ENCODE measurements at places on chromosomes 11 and 22. TPM values are rescaled to one million over a fixed set of nuclear protein-coding genes. Genes with fewer than 3 reads are reported as not detected.

The DERL3 gene
- total RNA-seq: 2.2 TPM

The CD3E gene
- 0.48 TPM for total RNA-seq

The OR52E8 gene
- total RNA-seq: not detected

The BAIAP2L2 gene
- total RNA-seq: 0.24 TPM

The KLHL35 gene
- 0.75 TPM for total RNA-seq

The BATF2 gene
- 0.70 TPM for total RNA-seq

The ENTHD1 gene
- total RNA-seq: not detected

The RPS6KB2 gene
- total RNA-seq: 23.2 TPM

The NEFH gene
- total RNA-seq: 0.22 TPM

The RASGRP2 gene
- 30.8 TPM for total RNA-seq

The SYCE3 gene
- total RNA-seq: not detected

The CLMP gene
- 5.9 TPM for total RNA-seq

The YWHAH gene
- total RNA-seq: 116 TPM

The UFD1 gene
- 36.2 TPM for total RNA-seq

The MYO18B gene
- total RNA-seq: 254 TPM

The OR5P2 gene
- not detected for total RNA-seq

The HPS5 gene
- total RNA-seq: 11.2 TPM

The MS4A2 gene
- 0.67 TPM for total RNA-seq

The BCO2 gene
- total RNA-seq: 67.8 TPM

The CYTH4 gene
- 8.0 TPM for total RNA-seq

The LDHAL6A gene
- not detected for total RNA-seq

The OR5T2 gene
- not detected for total RNA-seq

Measured in cardiac septum (tissue), 1 donor.